Fibroblast of skin of abdomen (primary cell): ENCODE measurements at places on chromosomes 16 and 17.
A peak's percentile ranks its signal among the peaks of the same experiment; 100 is the strongest.

DNA sequence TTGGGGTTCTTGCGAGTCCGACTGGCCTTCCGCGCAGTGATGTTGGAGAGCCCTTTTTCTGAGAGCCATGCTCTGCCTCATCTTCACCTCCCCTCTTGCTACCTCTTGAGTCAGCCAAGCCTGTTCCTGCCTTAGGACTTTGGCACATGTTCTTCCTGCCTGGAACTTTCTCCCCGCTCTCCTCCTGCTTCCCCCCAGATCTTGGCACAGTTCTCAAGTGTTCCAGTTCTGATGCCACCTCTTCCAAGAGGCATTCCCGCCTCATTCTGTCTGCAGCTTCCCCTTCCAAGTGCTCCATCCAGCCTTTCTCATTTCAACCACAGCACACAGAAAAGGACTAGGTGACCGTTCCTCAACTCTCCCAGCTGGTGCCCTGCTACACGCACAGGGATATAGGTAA is 7.7 kb downstream of the AKAP1 start:
- DNase-seq, result no peak

DNA sequence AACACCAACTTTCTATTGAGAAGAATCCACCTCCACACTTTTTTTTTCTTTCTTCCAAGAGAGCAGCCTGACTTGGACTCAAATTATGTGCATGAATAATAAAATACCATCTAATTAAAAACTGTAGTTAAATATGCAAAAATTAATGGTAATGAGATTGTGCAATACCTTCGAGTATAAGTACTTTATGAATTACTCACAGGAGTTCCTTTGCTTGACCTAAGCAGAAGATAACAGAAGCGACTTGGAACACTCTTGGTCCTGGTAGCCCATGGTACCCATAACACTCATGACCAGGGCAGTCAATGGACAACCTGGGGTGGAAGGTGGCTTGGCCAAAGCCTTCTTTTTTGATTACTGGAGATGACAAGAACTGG is 203.5 kb upstream of the IRX3 start:
- no peak for DNase-seq

DNA sequence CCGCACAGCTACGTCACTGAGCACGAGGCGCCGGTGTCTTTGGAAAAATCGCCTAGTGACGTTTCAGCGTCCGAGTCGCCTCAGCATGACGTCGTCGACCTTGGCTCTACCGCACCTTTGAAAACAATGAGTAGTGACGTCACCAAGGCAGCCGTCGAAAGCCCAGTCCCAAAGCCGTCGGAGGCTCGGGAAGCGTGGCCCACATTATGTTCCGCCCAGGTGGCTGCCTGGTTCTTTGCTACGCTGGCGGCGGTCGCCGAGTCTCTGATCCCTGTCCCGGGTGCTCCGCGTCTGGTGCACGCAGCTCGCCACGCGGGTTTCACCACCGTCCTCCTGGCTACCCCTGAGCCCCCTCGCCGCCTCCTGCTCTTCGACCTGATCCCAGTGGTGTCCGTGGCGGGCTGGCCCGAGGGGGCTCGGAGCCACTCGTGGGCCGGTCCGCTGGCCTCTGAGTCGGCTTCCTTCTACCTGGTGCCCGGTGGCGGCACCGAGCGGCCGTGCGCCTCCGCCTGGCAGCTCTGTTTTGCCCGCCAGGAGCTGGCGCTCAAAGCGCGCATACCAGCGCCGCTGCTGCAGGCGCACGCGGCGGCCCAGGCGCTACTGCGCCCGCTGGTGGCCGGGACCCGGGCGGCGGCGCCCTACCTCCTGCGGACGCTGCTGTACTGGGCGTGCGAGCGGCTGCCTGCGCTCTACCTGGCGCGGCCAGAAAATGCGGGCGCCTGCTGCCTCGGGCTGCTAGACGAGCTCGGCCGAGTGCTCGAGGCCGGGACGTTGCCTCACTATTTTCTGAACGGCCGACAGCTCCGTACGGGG is 1.5 kb downstream of the TMEM102 start:
- DNase-seq, result peak; percentile 65

DNA sequence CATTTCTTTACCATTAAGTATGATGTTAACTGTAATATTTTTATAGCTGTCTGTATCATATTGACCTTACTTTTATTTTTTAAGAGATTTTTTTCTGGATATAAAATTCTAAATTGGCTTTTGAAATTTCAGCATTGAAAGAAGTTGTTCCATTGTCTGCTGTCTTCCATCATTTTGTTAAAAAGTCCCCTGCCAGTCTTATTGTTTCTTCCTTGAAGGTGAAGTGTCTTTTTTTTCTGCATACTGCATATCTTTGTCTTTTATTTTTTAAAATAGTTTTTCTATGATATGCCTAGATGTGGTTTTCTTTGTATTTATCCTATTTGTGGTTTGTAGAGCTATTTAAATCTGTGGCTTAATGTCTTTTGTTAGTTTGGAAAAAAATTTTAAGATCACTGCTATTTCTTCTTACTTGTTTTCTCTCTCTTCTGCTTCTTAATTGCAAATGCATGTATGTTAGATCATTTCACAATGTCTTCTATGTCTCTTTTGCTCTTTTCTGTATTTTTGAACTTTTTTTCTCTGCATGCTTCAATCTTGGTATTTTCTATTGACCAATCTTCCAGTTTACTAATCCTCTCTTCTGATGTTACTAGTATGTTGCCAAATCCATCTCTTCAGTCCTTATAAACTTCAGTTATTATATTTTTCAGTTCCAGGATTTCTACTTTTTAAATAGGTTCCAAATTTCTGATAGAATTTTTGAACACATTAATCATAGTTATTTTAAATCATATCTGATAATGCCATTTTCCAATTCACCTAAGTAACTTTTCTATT is 20.2 kb downstream of the IL21R start:
- no peak for DNase-seq

DNA sequence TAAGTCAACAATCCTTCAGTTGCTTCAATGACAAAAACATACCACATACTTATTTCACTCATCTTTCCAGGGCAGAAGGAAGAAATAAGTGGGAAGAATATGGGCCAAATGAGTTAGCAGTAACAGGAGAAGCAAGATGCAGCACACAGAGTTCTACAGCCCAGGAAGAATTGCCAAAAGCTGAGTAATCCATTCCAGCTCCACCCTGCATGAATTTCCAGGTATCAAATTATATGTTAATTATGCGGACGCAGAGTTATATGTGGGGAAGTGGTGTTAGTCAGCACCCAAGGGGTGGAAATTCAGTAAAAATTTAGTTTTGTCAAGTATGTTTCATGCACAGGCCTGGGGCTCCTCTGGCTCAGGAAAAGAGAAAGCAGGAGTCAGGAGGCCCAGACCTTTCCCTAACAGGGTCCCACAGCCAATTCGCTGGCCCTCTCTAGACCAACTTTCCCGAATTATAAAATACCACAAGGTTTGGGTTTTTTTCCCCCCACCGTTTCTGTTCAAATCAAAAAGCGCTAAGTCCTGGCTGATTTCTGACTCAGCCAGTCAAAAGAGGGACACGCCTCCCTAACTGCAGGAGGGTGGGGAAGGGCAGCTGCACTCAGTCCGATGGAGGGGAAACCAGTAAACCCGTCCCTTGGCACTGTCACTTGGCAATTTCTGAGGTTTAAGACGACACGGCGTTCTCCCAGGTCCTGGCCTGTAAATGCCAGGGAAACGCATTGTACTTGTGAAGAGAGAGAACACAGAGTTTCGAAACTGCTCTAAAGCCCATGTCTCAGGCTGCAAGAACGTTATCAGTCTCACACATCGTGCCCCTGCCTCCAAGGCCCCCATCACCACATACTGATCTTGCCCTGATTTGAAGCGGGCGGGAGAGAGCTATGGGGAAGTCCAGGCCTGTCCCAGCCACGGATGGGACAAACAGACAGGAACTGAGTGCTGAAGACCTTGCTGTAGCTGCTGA is 58.1 kb downstream of the ZFHX3 start:
- peak; percentile 94 for DNase-seq

- no peak for DNase-seq
These were observed 62.5 kb downstream of the EMP2 start for GRCh38 chr16:10517868-10518267.

GRCh38 chr16:22035153-22035552 is 27.2 kb downstream of the MOSMO start:
- DNase-seq, result no peak

DNA sequence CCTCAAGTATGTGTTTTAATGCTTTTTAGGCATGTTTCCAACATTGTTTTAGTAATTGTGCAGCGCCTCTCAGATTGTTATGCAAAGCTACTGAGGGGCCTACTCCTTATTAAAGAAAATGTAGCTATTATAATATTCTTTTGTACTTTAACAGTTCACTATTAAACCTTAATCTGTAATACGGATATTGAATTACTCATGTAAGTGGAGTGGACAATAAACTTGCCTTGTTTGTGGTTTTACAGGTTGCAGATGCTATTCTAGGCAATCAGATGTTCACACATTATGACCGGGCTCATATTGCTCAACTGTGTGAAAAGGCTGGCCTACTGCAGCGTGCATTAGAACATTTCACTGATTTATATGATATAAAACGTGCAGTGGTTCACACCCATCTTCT is 41.0 kb downstream of the PTRH2 start:
- DNase-seq, result no peak

DNA sequence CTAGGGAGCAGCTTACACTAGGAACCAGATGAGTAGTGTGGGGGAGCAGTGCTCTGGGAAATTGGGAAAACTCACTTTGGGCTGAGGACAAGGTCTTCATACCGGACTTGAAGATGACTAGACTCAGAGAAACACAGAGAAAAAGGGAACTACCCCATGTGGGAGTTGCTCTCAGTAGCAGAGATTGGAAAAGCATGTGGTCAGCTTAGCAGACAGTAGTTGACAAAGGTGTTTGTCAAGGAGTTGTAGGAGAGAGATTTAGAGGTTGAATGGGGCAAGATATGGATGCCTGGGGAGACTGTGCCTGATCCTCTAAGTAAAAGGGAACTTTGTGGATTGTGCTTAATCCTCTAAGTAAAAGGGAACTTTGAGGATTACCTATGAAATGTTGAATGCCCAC is 194.5 kb upstream of the COX10 start:
- no peak for DNase-seq

DNA sequence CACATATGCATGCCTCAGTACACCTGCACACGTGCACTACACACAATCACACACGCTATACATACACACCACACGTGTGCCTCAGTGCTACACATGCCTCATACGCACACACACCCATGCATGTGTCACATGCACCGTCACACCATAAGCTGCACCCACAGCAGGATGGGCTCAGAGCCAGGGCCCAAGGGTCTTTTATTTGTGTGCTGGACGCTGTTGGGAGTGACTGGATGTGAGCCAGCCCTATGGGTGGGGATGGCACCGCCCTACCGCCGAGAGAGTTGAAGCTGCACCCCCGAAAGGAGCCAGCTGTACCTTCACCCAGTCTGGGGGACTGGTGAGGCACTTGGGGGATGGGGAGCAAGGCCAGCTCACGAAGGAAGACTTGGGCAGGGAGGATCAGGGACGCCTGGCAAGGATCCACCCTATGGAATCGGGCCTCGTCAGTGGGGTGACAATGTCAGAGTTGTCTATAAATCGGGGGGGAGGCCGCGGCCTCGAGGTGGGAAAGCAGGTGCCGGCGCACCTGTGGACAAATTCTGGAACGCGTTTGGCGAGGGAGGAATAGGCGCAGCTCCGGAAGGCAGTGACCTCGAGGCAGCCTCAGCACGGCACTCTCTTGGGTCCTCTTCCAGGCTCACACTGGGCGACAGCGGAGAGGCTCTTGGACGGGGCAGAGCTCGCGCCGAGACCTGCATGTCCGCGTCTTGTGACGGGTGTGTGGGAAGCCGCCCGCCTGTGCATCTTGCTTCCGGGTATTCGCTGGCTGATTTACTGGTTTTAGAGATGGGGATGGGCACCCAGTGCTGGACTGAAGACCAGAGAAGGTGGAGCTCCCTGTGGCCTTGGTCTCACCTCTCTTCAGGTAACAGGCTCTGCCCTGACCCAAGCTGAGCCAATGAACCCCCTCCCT is 7.3 kb downstream of the RGS11 start:
- DNase-seq, result no peak

- DNase-seq, result no peak
These were observed 136.0 kb upstream of the IRX3 start for GRCh38 chr16:54422569-54422978.

DNA sequence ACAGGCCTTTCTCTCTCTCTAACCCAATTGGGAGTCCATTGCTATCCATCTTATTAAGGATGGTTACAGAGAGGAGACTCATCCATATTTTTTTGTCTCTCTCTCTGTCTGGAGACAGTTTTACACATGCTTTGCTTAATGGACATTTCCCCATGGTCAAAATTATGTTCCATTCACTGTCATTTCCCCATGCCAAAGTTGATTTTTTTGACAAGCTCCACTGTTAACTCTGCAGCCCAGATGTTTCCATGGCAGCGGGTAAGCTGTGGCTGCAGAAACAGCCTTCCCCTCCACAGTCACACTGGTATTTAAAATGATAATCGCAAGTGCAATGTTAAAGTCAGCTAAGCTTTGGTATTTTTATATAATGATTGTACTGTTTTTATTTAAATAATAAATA is 63.9 kb upstream of the HLF start:
- no peak for DNase-seq

GRCh38 chr16:23048164-23048563 is 101.1 kb downstream of the USP31 start:
- no peak for DNase-seq

DNA sequence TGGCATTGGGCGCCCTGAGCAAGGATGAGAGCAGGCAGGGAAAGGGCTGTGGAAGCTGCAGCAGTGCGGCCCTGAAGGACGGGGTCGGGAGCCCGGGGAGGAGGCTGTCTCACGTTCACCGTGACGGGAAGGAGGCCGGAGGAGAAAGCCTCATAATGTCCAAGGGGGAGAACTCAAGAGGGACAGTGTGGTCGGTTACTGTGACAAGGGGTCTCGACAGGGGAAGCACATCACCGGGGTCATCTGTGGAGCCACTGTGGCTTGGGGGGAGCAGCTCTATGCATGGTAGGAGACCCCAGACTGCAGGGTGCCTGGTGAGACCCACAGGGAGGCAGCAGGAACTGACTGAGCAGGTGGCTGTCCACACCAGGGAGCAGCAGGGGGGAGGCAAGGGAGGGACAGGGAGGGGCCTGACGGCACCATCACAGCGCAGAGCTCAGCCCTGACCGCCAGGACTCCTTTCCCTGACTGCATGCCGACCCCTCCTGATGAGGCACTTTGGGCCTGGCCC is 154.6 kb upstream of the CHMP6 start:
- no peak for DNase-seq

DNA sequence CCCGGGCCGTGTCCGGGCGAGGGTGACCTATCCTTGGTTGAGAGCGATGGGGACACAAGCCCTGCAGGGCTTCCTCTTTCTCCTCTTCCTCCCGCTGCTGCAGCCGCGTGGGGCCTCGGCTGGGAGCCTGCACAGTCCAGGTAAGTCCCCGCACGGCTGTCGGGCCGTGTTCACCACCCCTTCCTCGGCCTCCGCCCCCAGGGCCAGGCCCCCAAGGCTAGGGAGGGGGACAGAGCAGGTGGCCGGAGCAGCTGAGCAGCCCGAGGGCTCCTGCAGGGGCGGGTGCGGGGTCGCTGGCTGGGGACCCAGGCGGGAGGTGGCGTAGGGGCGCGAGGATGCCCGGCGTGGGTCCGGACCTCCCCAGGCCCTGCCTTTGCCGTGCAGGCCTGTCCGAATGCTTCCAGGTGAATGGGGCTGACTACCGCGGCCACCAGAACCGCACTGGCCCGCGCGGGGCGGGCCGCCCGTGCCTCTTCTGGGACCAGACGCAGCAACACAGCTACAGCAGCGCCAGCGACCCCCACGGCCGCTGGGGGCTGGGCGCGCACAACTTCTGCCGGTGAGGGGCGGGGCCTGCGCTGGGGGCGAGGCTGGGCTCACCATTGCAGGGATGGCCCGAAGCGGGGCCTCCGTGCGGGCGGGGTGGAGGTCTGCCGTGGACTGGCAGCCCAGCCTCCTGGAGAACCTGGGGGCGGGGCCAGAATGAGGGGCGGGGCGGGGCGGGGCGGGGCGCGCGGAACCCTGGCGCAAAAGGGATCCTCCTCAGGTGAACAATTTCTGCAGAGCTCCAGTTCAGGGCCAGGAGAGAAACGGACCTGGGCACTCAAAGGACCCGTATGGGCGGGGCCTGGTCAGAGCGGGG is 631 bp downstream of the KREMEN2 start:
- no peak for DNase-seq
